ENCODE measurements at places on chromosomes 12 and 14.

- DNase-seq: no peak
These were observed 42.0 kb downstream of the GLIPR1L2 start for GRCh38 chr12:75432924-75433323.

- DNase-seq: no peak
These were observed 151.8 kb upstream of the NTF3 start for GRCh38 chr12:5280086-5280485.

- no peak for DNase-seq
These were observed 19.3 kb upstream of the CCER1 start for GRCh38 chr12:90974286-90974685.

GRCh38 chr12:62606654-62607053, 140.0 kb downstream of the MON2 start:
- DNase-seq: no peak

GRCh38 chr12:52215587-52216031, 17.4 kb upstream of the KRT7 start:
- no peak for DNase-seq

DNA sequence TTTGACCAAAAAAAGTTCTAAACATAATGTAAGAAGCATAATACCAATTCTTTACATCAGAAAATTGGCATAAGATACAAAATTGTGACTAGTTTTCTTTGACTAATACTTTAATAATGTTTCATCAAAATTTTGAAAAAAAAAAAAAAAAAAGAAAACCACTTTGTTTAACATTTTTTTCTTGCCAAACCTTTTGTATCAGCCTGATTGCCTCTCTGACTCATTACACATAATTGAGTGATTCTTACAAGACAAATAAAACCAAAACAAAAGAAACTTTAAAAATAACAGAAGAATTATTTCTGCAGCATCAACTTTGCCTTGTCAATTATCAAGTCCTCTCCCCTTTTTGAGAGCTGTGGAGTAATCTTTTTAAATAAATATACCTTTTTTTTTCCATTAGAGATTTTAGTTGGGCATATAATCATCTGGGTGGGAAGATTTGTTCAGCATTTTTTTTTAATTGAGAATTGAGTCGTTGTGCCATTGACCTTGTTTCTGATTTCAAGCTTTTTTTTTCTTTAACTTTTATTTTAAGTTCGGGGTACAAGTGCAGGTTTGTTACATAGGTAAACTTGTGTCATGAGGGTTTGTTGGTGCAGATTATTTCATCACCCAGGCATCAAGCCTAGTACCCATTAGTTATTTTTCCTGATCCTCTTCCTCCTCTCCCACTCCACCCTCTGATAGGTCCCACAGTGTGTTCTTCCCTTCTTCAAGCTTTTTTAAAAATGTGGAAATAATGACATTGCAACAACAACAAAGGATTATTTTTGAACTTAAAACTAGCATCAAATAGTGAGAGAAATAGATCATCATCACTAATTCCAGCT, 45.8 kb upstream of the HMGA2 start:
- DNase-seq: no peak

- DNase-seq: peak; percentile 95
These were observed 166.1 kb upstream of the CCND2 start for GRCh38 chr12:4107436-4107878.

GRCh38 chr12:127785986-127786590, 480.9 kb upstream of the TMEM132C start:
- peak; percentile 31 for DNase-seq

DNA sequence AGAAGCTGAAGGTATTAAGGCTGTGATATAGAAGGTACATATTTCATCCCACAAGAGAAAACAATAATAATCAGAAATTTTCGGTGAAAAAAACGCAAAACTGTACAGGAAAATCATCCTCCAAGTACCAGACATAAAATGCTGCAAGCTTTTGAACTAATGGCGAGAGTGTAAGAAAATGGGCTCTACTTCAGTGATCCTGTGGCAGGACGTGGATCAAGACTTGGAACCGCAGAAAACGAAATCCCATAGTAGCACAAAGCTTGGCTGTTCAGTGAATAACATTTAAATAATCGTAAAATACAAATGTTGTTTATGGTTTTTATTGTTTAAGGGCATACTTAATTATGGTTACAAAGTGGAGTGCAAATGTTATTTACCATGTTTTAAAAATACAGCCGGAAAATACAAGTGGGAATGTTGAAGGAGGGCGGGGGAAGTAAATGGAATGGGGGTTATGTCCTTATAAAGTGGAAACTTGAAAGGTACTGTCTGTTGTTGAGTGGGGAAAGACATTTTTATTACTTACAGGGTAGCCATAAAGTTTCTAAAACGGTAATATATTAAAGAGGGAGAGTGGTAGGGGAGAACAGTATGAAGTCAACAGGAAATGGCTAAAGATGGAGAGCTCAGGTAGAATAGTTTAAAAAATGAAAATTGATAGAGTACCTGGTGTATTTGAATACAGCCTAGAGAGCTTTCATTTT, 1.1 kb downstream of the SMIM10L1 start:
- peak; percentile 57 for DNase-seq

DNA sequence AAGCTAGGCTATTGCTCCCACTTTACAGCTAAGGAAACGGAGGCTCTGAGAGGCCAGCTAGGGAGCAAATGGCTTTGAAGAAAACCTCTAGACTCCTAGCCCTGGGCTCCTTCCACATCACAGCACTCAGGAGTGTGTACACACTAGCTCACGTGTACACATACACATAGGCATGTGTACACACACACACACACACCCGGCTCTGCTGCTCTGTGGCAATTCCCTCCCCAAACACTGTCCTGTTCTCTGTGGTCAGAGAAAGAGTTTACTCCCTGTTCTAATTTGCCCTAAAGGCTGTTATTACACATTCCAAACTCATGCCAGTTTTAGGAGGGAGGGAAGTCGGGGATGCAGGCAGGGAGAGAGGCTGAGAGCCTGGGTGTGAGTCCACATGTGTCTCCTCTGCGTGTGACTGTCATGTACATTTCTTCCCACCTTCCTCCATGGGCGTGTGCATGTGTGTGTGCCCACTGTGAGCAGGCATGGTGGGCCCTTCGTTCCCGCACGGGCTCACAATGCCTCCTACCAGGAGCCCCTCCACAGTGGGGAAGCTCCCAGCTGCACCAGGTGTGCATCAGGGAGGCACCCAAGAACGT, 14.2 kb downstream of the TRPV4 start:
- DNase-seq: no peak

Measured in hematopoietic multipotent progenitor cell treated with erythropoietin and hydrocortisone succinate and interleukin-3 and kit ligand, for 6 days (in vitro differentiated cells).